Stimulated activated CD4-positive, alpha-beta T cell treated with anti-CD3 and anti-CD28 coated beads, Interleukin-15, amount 100 ng/mL, for 48 hours (primary cell): ENCODE measurements at places on chromosomes 4 and X.

DNA sequence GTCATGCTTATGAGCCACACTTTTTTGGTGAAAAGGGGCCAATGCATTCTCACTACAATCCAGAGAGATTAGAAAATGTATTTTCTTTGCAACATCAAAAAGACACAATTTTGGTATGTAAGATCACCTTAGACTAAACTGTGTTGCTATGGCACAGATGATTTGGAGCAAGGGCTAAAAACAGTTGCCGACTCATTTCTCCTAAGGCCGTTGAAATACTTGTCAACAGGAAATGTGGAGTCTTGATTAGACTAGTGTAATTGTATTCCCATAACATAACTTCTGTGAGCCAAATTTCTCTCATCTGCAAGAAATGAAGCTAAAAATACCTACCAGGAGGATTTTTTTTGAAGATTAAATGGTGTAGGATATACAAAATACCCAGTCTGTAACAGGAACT is 2547.7 kb downstream of the ARAP2 start:
- DNase-seq, result no peak

DNA sequence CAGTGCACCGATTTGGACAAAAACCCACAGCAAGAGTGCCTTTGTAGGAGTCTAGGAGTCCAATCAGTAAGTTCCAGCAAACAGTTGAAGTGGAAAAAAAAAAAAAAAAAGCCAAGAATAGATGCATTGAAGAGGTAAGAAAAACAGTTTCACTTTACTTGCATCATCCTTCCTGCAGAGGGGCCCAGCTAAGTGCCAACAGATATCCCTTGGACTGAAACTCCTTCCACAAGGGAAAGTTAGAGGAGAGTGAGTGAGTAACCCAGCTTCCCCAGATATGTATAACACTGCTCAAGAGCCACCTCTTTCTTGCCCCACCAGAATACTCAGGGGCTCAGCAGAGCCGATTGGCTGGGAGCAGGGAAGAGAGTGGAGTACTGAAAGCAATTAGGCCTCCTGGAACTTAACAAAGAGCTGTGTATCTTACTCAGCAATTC is 617.7 kb upstream of the SMIM31 start:
- DNase-seq, result no peak

- DNase-seq, result no peak
Observed at GRCh38 chrX:123590842-123591486, 141.9 kb downstream of the THOC2 start.

- DNase-seq, result no peak
Observed at GRCh38 chrX:46912603-46913491, 626 bp downstream of the JADE3 start.

DNA sequence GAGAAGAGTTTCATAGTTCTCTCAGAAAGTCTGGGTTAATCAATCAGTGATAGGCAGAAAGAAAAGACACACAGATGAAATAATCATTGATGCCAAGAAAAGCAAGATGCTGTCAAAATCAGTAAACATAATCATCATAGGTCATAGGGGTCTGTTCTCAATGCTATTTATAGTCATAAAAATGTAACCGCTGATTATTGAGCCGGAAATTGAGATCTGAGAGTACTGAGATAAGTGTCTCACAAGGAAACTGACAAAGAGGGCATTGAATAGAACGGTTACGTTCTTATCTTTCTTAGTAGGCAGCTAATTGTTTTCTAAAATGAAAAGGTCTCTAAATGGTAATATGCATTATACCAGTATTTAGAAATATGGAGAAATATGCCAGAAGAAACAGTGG is 1686.1 kb upstream of the AGA start:
- DNase-seq, result no peak

DNA sequence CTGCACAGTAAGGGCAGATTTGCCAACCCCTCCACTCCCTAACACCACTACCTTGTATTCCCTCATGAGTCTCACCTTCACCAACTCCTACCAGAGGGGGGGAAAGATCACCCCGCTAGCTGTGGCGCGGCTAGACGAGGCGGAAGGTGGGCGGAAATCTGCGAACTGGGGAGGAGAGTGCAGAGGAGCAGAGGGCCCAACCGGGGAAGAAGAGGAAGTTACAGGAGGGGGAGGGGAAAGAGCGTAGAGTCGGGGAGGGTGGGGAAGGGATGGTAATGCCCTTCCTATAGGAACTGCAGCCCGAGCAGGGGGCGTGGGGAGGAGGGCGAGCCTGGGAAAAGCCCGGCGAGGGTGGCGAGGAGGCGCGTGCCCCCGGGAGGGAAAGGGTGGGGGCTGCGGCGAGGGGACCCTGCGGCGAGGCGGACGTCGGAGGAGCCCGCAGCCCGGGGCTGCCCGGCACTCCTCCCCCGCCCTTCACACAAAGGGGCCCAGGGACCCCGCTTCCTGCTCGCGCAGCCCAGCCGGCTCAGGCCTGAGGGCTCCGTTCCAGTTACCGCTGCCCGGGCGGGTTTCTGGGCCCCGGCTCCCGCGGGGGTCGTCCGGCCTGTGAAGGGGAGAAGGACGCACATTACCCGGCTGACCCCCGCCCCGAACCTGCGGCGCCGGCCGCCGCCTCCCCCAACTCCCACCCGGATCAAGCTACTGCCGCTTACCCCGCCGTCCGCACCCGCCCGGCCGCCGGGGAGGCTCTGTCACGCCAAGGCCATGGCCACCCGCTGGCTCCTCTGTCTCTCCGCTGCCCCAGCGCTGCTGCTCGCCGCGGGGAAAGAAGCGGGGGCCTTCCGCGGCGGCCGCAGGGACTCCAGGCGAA is 1.8 kb downstream of the RAP2C start:
- DNase-seq, result peak; percentile 55

- no peak for DNase-seq
Observed at GRCh38 chr4:126869967-126870366, 762.8 kb upstream of the INTU start.

DNA sequence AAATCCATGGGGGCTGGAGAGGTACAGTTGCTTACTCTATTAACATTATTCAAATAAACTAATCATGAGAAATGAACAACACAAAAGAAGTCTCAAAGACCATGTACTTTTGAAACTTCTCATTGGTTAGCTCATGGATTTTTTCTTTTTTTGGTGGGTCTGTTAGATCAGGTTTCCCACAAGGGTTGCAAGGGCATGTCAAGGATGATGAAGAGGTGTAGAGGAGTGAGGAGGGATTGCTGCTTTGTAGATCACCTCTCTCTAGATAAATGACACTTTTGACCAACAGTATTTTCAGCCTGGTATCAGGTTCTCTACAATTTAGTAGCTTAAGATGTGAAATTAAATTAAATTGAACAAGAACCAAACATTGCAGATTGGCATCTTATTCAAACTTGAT is 417.9 kb upstream of the AGA start:
- DNase-seq, result no peak

DNA sequence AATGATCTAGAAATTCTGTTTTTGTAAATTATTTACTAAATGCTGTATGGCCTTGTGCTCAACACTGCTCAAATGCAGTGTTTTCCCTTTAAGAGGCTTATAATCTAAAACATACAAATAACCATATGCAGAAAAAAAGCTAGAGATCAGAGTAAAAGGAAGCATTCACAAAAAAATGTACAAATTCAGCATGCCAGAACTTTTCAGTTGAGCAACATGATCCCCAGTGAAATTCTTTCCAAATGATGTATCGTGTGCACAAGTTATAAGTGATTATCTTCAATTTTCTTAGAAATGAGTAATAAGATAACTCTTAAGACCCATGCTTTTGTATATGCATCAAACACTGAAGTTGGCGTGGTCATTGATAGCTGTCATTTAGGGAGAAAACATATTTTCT is 5.0 kb downstream of the GPC3 start:
- no peak for DNase-seq

- no peak for DNase-seq
Observed at GRCh38 chr4:76429636-76430035, 5.4 kb upstream of the SHROOM3 start.

DNA sequence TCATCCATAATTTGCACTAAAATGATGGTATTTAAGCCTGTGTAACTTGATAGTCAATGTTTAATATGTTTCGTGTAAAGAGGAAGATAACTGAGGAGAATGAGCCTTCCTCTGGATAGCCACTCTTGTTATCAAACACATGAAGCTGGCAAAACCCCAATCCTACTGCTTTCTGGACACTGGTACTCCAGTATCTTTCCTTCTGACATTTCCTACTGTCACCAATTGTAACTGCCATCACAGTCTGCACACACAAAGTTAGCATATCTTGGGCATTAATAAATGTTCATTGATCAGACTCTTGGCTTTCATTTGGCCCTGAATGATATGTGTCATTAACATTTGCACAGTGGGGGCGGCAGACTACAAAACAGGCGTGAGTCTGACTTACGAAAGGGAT is 419.1 kb downstream of the TMA16 start:
- DNase-seq, result no peak

DNA sequence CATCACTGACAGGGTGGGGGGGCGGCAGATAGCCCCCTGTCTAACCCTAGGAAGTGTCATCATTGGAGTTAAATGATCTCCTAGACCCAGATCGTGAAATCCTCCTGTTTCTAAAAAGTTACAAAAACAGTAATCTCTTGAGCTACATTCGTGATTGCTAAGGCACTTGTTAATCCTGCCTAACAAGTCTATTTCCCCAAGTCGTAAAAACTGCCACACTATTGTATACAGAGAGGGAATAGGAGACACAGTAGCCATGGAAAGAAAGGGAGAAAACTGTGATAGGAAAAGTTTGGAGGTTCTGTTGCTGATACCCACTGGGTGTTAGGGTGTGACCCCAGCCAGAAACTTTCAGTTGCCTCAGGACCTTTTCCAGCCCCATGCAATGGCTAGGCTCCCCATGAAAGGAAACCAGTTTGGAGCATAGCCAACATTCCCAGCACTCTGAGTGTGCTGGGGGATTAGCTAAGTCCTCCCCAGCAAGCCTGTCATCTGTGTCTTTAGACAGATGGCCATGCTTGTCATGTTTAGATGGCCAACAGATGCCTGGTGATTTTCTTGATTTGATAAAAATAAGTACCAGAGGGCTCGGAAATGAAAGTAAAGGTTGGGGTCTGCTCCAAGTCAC is 63.3 kb upstream of the ANXA10 start:
- no peak for DNase-seq
